ENCODE measurements at places on chromosomes 13 and 19.

- peak; percentile 1 for DNase-seq
Observed at GRCh38 chr19:58033741-58034476, at the start of gene ZSCAN1. Gene ZSCAN1, plus strand, starts transcription at chr19:58034025. Its CDS starts 3,812 bp downstream, at chr19:58037837.

GRCh38 chr13:42821437-42821836, 40.1 kb downstream of the FAM216B start:
- no peak for DNase-seq

DNA sequence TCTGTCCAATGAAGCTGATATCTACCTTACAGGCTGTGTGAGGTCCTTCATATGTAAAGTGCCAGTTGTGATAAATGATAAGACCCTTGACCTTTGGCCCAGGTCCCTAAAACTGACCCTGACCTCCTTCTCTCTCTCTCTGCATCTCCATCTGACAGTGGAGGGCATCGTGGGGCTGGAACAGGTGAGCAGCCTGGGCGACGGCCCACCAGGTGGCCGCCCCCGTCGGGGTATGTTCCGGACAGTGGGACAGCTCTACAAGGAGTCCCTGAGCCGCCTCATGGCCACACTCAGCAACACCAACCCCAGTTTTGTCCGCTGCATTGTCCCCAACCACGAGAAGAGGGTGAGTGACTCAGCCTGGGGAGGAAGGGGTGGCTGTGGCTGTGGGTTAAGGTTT, 53.7 kb downstream of the MYH14 start:
- DNase-seq: no peak

GRCh38 chr13:21590231-21590630, 13.7 kb downstream of the MICU2 start:
- no peak for DNase-seq

DNA sequence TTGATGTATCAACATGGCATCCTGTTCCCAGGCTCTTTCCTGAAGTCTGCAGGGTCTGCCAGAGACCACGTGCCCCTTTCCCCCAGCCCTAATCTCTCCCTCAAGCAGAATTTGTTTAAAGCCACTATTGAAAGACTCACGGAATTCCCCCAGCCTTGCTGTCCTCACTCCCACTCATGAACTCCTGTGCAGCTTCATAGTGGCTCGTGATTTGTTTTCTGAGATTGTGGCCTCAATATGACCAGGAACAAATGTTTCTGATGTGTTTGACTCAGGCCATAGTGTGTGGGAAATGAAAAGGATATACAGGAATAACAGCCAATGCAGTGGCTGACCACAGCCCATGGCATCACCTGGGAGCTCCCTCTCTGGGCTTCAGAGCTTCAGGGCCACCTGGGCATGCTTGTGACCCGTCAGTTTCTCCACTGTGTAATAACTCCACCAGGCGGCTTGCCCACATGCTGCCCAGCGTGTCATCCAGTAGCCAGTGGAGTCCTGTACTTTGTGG, 8.1 kb upstream of the SERPINE3 start:
- DNase-seq: no peak

DNA sequence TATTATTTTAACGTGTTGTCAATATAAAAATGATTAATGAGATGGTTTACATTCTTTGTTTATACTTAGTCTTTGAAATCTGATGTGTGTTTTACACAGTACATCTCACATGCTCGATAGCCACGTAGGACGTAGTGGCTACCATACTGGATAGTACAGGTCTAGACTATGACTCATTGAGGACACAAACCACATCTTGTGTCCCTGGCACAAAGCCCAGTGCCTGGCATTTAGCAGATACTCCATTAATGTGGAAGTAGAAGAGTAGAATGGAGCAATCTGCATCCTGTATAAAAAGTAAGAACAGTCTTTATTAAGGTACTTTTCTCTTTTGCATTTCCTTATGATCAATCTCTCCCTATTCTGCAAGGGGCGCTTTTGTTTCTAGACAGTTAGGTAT, 49.0 kb upstream of the FRY start:
- DNase-seq: no peak

GRCh38 chr13:93080587-93080986, 146.0 kb upstream of the GPC6 start:
- no peak for DNase-seq

DNA sequence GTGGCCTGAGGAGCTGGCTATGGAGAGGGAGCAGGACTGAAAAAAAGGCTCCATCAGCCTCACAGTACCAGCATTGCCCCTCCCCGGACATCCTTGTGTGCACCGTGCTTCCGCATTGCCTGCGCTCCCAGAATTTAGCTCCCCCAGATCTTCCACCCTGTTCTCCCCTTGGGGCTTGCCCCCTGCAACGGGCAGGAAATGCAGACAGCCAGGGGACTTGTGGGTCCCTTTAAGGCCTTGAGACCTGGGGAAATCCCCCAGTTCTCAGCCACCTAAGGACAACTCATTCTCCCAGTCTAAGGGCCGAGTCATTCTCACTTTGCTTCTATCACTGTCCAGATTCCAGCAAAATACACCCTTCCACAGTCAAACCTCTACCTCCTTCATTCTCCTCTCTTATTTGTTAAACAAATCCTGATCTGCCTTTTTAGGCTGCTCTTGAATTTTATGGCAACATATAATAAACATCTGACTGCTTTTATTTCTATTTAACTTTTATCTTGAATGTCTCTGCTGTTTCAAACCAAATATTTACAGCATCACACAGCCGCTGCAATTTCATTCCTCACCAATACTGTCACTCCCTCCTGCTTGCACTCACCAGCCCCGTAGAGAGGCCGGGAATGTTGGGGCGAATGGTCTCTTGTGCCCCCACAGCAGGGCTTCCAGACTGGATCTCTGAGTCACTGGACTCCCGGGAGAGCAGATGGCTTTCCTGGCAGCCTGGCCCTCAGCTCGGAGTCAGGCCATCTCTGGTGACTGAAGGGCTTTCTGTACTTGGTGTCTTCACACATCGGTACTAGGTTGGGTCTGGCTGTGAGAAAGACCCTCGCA, 221.9 kb downstream of the TSHZ3 start:
- no peak for DNase-seq

DNA sequence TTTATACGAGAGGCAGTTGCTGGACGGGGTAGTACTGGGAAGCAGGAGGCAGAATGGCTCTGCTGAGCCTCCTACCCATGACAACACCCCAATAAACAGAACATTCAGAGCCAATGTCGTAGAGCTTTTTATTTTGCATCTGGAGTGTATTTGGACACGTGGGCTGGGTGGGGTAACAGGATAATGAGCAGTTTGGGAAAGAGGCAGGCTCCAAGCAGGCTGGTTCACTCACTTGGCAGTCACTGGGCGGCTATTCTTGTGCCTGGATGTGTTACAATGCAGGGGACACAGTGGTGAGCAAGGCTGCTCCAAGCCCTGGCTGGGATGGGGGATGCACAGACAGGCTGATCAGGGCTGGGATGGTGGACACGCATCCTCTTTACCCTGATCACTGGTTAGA, 9.5 kb downstream of the ACTMAP start:
- DNase-seq: no peak

GRCh38 chr19:1952635-1953034, 11.7 kb downstream of the CSNK1G2 start:
- no peak for DNase-seq

GRCh38 chr19:2188708-2189385, 25.1 kb downstream of the DOT1L start:
- peak; percentile 34 for DNase-seq

Data from stimulated activated CD4-positive, alpha-beta T cell treated with anti-CD3 and anti-CD28 coated beads, Interleukin-2, amount 100 ng/mL, for 4 hours (primary cell).